ENCODE measurements at places on chromosomes 11 and 22.

- DNase-seq: no peak
Measured at GRCh38 chr11:134370526-134371435, 39.0 kb downstream of the GLB1L2 start.

DNA sequence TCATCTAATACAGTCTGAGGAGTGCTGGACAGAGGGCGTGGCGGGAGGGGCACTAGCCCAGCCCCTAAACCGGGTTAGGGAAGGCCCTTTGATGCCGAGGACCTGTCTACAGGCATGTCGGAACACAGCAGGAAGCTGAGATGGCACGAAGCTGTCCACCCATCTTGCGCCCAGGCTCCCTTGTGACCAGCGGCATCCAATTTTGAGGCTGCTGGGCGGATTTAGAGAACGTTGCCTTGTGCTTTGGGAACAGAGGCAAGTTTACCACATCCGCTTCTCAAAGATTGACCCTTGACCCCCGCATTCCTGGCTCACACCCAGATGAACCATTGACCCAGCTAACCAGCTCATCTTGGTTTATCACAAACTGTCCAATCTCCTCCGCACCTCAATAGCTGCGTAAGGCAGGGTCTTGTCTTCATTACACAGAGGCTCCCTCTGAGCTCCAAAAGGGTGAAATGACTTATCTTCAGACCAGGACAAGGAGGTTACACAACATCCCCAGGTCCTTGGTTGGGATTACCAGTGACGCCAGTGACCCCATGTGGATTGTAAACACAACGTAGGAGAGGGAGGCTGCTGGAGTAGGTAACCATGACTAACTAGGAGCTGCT, 4.5 kb downstream of the FAM83F start:
- DNase-seq: peak; percentile 47

GRCh38 chr11:48036466-48036865, 56.1 kb downstream of the PTPRJ start:
- peak; percentile 59 for DNase-seq

DNA sequence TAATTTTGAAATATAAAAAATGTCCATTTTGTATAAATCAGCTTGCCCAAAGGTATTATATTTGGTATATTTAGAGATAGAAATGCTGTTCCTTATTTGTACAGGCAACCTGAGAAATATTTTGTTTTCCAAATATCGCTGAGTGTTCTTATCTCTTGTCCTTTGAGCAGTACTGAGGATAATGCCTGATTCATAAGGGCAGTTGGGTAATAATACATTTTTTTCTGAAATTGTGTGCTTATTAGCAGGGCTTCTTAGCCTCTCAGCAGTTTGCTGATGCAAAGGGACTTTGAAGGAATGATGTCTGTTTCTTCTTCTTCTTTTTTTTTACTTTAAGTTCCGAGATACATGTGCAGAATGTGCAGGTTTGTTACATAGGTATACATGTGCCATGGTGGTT, 69.1 kb downstream of the LDLRAD3 start:
- DNase-seq: no peak

GRCh38 chr11:8017894-8018483, 30.9 kb downstream of the EIF3F start:
- no peak for DNase-seq

DNA sequence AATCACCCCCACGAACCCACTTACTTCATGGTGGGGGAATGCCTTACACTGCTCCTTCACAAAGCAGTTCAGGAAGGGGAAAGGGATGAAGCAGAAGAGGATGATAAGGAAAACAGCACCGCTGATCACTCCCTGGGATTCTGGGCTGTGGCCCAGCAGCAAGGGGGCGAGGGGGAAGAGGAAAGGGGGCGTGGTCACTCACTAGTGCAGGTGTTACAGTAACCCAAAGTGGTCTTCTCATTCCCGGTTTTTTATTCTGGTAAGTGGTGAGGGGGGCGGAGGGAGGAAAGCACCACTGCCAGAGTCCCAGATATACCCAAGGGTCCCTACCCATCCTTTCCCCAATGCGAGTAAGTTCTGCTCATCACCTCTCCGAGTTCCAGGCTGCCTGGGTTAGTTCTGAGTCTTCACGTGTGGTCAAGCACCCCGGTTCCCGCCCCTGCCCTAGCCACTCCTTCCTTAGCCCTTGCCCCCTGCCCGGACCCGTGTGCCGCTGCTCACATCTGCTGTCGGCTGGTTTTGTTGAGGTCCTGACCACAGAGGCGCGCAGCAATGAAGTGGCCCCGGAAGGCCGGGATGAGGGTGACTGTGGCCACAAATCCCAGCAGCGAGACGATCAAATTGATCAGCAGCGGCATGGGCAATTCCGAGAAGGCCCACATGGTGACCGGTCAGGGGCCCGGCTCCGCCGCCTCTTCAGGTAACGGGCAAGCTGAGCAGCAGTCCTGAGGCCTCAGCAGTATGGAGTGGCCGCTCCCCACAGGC, 477 bp downstream of the DPAGT1 start:
- no peak for DNase-seq

- DNase-seq: peak; percentile 81
Measured at GRCh38 chr22:36197065-36197440, 4.6 kb downstream of the APOL4 start.

- DNase-seq: peak; percentile 36
Measured at GRCh38 chr11:75925785-75926164, 110.8 kb downstream of the UVRAG start.

GRCh38 chr11:3099178-3099577, 42.0 kb upstream of the CARS1 start:
- no peak for DNase-seq

DNA sequence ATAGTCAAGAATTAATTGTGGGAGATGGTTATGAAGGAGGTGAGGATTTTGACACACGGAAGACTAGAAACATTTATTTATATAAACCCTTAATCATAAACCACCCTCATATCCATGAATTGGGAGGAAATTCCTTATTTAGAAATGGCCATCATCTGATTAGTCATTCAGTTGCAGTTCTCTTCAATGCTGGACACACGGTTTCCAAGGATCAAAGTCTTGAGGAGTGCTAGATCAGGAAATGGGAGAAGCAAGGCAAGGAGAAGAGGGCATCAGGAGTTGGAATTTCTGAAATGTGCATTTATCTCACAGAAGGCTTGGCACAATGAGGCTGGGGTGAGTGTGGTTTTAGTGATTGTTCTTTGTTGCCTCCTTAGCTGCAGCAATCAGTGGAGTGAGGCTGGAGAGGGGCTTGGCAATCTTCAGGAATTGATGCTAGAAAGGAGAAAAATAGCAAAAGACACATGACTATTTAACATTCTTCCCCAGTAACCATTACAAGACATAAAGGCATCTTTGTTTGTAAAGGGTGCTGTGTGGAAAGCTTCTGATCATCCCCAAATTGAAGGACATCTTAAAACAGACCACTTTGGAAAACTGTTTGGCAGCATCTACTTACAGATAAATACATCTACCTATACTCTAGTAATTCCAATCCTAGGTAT, 21.6 kb upstream of the GDPD4 start:
- peak; percentile 18 for DNase-seq

- no peak for DNase-seq
Measured at GRCh38 chr11:8775332-8775731, 92.7 kb downstream of the RPL27A start.

GRCh38 chr11:60500276-60500910, 7.8 kb downstream of the MS4A12 start:
- DNase-seq: peak; percentile 8

GRCh38 chr22:17109113-17109865, 11.9 kb downstream of the TMEM121B start:
- DNase-seq: no peak

DNA sequence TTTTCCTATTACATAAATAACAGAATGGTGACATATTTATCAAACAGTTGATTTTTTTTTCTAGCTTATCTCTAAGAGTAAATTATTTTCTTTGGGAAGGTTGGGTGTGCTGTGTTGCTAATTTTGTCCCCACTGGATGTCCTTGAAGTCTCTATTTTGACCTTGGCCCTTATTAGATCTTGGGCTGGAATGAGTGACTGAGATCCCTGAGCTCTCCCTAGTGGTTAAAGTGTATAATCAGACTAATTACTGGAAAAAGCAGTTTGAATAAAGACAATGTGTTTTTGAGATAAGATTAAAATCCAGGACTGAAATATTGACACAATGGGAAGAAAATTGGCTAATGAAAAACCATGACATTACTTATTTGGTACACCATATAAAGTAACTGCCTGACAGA, 56.1 kb downstream of the AASDHPPT start:
- no peak for DNase-seq

- no peak for DNase-seq
Measured at GRCh38 chr22:38051261-38051660, 5.9 kb upstream of the PICK1 start.

DNA sequence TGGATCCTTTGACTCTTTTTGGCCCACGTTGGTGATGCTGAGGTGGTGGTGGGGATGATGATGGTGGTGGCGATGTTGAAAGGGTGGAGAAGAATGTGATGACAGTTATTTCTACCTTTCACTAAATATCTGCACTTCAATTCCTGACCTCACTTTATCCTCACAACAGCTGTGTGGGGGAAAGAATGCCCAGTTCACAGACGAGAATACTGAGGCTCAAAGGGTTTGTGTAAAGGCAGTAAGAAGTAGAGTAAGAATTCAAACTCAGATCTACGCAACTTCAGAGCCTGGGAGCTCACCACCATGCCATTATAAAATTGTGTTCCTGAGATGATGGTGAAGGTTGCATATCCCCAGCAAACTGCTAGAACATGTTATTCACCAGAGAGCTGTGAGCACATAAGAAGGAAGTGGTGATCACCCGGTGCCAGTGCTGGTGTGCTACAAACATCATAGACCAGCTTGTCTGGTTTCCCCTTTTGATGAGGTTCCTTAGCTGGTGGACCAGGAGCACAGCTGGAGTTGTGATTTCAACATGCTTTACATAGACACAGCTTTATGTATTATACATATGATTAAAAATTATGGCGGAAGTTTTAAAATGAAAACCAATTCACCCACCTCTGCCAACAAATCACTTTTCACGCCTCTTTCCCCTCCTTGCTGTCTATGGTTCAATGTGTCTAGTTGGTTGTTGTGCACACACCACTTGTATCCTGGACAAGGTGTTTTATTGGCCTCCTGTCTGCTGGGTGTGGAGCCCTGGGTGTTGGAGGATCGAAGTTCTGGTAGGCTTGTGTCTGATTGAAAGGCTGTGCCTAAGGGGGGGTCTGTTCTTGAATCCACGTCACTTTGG, 6.2 kb downstream of the ST14 start:
- DNase-seq: no peak

GRCh38 chr11:113991170-113991569, 16.3 kb downstream of the HTR3A start:
- DNase-seq: peak; percentile 33

Data from fibroblast of skin of right biceps (primary cell).